PC-9 (cell line): ENCODE measurements at places on chromosomes 1 and 21. TPM values are rescaled to one million over a fixed set of nuclear protein-coding genes. Genes with fewer than 3 reads are reported as not detected.
A peak's percentile ranks its signal among the peaks of the same experiment; 100 is the strongest.

DNA sequence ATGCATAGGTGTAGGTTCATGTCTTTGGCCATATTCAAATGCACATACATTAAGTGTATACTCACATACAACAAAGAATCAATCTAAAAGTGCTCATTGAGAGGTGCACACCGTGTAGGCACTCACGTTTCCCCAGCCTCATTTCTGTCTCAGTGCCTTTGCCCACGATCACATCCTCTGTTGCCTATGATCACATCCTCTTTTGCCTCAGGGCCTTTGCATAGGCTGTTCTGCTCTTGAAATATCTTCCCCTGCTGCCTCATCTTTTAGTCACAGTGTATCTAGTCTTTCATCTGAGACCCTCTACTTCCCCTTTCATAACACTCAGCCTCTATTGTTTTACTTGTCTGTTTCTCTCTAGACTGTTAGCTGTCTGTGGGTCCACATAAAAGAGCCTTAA lies 69.3 kb downstream of the FOXD2 start:
- DNase-seq, result no peak

DNA sequence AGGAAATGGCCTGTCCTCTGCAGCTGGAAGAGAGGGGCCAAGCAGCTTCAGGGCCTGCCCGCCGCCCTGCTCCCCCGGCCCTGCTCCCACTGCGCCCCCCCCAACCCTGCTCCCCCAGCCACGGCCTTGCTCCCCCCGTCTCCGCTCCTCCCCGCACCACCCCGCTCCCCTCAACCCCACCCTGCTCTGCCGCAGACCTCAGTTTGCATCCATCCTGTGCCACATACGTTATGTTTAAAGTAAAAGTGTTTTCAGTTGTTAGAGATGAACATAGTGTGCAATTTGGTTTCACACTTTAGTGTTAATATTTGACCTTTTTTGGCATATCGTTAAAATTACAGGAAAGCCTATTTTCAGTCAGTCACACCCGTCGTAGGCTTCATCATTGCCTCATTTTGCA lies 34.1 kb upstream of the DIP2A start:
- no peak for DNase-seq

- peak; percentile 40 for DNase-seq
These were observed at the start of gene MYOM3 for GRCh38 chr1:24111996-24112779. TSS of gene MYOM3 (minus strand) at chr1:24112135. CDS start at chr1:24108636, 3,499 bp downstream.

DNA sequence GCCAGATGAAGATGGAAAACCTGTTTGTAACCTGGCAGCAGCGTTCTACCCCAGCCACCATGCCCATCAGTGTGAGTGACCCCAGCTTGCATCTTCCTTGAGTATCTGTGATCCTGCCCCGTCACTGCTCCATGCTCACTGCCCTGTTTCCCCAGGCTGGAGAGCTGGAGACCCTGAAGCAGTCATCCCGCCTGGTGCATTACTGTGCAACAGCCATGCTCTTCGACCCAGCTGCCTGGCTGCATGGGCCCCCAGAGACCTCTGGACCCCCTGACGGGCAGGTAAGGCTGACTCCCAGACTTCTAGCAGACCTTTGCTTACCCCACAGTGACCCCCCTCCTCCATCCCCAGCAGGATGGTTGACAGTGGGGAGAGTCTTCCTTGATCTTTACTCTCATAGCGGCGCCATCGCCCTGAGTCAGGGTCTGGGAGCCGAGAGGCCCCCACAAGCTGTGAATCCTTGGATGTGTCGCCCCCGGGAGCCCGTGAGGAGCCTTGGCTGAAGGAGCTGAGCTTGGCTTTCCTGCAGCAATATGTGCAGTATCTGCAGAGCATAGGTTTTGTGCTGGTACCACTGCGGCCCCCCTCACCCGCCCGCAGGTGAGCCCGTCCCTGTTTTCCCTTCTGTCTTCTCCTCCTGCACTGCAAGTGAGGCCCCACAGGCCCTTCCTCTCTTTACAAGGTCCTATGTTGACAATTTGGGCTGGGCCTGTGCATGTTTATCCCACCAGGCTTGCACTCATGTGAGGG lies 10.4 kb downstream of the HYI start:
- no peak for DNase-seq

GRCh38 chr1:63902844-63903589 lies 129.2 kb downstream of the ROR1 start:
- DNase-seq, result no peak

DNA sequence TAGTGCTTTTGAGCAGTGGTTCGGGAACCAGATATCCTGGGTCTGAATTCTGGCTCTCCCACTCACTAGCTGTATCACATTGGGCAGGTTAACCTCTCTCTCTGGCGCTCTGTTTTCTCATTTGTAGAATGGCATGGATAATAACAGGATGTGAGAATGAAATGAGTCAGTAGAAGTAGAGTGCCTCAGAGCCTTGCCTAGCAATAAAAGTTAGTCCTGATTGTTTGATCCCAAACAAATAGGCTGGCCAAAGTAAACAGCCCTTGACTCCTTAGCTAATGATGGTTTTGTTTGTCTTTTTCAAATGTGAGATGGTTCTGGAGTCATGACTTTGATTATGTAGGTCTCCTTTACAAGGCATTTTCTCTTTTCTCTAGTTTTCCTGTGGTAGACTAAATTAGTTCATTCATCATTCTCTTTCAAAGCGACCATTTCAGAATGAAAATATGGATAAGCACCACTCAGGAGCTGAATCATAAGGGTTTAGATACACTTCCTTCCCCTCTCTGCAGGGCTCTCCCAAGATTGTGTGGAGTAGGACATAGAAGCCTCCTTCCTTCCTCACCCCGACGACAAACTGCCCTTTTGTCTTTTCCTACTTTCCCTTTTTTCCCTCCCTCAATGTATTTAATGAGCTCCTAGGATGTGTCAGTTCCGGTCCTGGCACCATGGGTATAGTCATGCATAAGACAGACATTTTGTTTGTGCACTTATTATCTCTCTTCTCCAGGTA lies 23.1 kb downstream of the KIAA0040 start:
- DNase-seq, result no peak

DNA sequence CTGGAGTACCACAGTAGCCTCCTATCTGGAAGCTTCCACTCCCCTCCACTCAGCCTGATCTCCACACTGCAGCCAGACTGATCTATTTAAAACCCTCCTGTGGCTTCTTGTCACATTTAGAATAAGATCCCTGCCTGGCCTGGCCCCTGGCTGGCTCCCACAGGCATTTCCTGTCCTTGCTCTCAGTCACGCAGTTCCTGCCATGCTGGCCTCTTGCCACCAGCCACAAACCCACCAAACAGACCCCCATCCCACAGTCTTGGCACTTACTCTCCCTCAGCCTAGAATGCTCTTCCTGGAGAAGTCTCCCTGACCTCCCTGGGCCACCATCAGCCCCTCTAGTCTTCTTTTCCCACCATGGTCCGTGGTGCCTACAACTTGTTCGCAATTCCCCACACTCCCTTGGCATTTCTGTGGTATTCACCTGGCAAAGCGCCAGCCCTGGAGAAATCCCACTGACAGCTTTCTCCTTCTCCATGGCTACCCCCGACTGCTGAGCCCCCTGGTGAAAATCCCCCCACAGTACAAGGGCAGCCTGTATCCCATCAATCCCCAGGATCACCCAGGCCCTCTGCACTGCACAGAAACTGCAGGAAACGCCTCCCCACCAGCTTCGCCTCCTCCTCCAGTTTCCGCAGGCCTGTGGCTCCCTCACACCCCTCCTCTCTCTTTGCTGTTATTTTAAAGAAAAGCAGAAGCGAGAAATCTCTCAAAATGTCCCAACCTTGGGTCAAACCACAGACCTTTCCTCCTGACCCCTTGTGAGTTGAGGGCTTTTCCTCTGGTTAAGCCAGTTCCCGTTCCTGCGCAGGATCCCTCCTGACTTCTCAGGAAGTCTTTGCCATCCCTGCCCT lies 94.5 kb downstream of the SYT2 start:
- peak; percentile 38 for DNase-seq

DNA sequence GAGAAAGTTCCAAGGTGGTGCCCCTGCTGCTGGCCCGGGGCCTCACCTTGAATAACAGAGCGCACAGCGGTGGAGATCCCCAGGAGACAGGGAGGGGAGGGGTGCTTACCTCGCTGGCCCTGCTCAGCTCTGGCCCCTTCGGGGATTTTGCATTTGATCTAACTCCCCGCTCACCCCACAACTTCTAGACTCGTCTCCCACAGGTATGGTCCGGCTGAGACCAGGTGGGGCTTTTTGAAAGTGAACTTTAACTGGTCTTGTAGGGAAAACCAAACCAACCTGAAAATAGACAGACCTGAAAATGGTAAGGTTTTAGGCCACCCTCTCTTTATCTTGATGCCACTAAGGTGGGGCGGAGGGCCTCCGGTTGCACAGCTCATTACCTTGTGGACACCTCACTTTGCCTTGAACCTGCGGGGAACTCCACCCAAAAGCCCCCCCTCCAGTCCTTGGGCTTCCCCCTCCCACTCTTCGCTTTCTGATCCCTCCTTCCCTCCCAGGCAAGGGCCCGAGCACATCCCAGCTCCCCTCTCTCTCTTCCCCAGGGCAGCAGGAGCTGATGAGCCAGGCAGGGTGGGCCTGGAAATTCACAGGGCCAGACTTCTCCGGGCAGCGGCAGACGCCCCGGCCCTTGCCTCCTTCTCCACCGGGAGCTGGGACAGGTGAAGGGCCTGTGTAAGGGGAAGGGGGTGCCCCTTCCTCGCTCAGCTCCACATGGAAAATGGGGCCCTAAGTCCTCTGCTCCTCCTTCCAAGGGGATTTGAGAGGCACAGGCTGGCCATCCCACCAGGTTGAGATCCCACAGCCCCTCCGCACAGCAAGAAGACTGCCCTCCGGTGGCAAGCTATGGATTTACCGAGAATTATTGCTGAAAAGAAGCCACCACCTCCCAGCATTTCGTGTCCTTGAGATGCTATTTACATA lies 16.1 kb downstream of the TNFRSF8 start:
- no peak for DNase-seq

- no peak for DNase-seq
These were observed 79.7 kb downstream of the PLPPR5 start for GRCh38 chr1:98924977-98925376.

DNA sequence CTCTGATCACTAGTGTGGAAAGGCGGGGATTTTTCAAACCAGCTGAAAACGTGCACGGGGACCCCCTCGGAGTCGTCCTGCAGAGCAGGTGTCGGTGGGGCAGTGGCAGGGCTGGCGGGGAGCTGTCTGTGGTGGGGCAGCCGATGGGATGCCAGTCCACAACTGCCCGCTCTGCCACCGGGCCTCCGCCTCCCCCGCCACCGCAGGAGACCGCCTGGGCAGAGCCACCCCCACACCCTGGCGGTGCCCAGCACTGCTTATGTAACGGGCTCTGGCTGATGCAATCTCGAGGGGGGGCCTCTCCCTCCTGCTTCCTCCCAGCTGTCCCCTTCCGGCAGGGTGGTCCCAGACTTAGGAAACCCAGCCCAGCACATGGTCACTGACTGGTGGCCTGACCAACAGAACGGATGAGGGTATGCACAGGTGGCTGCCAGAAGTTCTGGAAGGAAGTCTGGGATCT lies 9.3 kb downstream of the CHD5 start:
- DNase-seq, result no peak

GRCh38 chr1:30639881-30640452 lies 83.4 kb downstream of the MATN1 start:
- DNase-seq, result no peak

- no peak for DNase-seq
These were observed 2.1 kb upstream of the OTUD7B start for GRCh38 chr1:150012611-150013010.

- DNase-seq, result no peak
These were observed 40.4 kb downstream of the PCNX2 start for GRCh38 chr1:233255145-233255544.

DNA sequence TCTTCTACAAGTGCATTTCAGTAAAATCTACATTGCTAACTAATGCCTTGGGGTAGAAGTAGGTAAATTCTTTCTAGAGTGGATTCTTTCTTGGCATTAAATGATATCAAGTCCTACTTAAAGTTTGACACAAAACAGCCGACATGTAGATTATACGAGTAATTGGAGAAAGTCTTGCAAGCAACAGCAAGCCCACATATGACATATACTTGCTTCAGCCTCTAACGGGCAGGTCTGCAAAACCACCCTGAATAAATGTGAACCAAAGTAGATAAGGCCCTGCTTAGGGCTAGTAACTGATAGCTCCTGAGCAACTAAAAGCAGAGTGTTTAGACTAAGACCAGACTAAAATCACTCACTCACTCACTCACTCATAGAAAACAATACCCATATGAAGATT lies 203.2 kb downstream of the LTN1 start:
- no peak for DNase-seq

GRCh38 chr1:229964281-229964680 lies 102.8 kb upstream of the GALNT2 start:
- no peak for DNase-seq

- no peak for DNase-seq
These were observed 149.1 kb downstream of the ZNF281 start for GRCh38 chr1:200260597-200261335.

DNA sequence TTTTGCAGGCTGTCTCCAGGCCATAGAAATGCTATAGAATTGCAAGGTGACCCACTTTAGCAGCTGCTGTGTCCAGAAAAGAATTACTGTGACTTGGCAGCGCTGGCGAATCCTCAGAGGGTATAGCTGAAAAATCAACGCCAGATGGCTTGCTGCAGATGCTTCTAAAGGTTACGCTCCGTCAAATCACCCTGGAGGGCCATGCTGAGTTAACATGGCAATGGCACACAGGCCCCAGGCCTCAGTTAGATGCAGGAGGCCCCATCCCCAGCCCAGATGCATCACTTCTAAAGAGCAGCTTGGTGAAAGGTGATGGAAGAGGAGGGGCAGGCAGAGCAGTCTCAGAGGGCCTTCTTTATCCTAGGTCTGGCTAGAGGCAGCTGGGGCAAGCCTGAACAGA lies 18.0 kb downstream of the KIAA1614 start:
- no peak for DNase-seq

GRCh38 chr21:36985751-36986594 lies 19.5 kb upstream of the HLCS start:
- DNase-seq, result no peak

DNA sequence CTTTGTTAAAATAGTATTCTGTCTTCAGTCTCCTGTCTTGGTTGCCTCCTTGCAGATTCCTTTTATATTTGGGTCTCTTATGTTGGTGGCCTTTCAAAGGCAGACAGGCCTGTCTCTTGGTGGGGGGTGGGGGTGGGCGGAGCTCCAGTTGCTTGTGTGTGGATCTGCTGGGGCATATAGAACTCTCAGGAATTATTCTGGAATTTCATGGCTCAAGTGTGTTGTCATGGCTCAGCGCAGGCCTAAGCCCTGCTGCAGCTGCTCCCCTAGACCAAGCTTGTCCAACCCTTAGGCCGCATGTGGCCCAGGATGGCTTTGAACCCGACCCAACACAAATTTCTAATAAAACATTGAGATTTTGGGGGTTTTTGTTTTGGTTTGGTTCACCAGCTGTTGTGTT lies 8.0 kb downstream of the C1orf35 start:
- no peak for DNase-seq

- no peak for DNase-seq
These were observed 52.1 kb upstream of the CSF3R start for GRCh38 chr1:36534711-36535412.

GRCh38 chr21:45577801-45578175 lies 35.5 kb upstream of the SLC19A1 start:
- DNase-seq, result no peak

SMYD2 gene
- total RNA-seq, result 36.4 and 41.2 TPM in 2 replicates

RXRG gene
- total RNA-seq, result not detected in 2 replicates

DCST2 gene
- 4.4 and 4.7 TPM in 2 replicates for total RNA-seq

GSTM5 gene
- not detected in 2 replicates for total RNA-seq
